ENCODE measurements at places on chromosomes 12 and 14.

DNA sequence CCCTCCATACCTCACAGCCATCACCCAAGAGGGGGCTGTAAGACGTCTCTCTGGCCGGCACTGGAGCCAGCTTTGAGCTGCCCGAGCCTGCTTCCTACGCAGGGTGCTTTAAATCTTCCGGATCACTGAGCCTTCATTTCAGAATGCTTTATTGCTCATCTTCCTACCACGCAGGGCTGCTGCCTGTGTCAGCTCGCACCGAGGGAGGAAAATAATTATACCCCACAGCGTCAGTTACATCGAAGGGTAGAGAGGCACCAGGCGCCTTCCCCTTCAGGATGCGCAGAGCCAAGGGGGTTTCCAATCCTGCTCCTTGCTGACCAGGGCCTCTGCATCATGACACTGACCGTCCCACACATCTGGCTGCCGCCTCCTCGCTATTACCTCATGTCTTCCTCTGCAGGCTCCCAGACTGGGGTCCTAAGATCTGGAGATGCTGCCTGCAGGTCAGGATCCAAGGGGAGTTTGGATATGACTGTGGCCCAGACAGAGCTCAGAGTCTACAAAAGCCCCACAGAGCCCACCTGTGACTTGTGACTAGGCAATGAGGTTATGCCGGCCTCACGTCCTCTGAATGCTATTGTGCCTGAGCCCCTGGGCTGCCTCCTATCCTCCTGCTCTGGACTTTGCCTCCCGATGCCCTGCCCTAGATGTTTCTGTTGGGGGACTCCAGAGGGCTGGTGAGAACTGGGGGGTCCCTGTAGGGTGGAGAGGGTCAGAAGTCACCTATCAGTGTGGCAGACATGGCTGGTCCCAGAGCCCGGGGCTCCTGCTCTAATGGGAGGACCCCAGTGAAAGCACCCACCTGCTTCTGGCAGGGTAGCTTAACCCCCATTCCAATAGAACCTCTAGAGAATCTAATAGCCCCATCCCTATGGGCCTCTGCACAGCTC is 220.3 kb upstream of the RTL1 start:
- DNase-seq: no peak

DNA sequence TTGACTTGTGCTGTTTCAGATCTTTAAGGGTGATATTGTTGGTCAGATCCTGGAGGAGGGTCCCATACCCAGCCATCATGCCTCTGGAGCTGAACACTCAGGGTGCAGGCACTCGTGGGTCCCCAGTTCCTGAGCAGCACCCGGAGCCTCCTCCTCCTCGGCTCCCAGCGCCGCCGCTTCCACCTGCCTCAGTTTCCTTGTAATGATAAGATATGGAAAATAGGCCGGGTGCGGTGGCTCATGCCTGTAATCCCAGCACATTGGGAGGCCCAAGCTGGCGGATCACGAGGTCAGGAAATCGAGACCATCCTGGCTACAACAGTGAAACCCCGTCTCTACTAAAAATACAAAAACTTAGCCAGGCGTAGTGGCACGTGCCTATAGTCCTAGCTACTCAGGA is 20.2 kb upstream of the AEBP2 start:
- DNase-seq: no peak

GRCh38 chr12:47894068-47894467 is 10.7 kb downstream of the VDR start:
- peak; percentile 24 for DNase-seq

DNA sequence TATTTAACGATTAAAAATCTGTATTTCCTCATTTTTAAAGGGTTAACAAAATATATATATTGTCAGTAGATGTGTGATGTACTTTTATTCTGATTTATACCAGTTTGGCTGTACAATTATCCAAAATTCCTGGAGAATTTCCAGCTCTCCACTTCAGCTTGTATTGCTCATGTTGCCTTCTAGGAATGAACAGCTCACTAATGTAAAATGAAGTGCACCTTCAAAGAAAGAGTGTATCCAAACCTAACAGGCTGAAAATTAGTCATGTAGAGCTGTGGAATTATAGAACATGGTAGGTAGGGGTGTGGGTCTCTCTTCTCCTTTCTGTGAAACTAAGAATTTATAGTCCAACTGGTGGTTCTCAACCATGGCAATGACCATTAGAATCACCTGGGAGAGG is 362.0 kb downstream of the ETNK1 start:
- DNase-seq: no peak

DNA sequence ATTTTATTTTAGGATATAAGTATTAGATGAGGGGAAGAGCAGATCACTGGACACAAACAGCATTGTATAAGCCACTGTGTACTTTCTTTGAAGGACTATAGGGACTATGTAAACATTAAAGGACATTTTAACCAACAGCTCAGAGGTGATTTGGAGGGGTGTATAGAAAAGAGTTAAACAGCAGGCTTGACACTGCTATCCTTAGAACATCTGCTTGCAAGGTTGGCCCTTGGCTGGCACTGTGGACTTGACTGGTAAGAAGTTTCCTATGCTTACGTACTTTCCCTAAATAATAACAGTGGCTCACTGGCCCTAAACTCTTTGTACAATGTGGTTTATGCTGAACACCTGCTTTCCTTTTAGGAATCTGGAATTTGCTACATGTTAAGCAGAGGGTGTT is 28.7 kb downstream of the ZFYVE26 start:
- no peak for DNase-seq

DNA sequence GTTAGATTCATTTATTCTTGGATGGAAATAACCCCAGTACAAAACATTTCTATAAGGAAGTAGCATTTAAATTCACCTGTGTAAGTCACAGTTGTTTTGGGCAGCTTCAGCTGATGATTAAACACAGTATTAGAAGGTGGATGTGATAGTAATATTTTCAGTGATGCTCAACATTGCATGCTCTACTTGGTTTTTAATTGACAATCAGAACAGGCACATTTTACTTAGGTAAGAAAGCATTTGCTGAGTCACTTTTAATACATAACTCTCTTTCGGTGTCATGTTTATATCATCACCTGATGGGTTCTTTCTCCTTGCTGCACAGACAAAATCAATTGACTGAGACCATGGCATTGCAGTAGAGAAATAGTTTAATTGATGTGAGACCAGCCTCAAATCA is 80.7 kb downstream of the CMAS start:
- DNase-seq: no peak

- DNase-seq: no peak
Measured at GRCh38 chr14:98928418-98928817, 343.6 kb downstream of the BCL11B start.

DNA sequence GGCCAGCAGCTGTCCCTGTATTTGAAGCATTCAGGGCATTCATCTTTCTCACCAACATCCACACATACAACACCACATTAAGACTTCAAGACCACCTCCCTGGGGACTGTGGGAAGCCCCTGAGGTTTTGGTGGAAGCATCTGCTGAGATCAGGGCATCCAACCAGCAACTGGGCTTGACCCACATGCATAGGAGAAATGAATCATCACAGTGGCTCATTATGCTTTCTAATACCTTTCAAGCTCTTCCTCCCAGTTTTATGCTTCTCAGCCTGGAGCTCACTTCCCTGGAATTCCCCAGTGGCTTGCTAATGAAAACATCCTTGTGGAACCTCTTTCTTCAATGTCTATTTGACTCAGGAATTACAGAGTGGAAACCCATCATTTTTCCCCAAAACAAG is 21.4 kb upstream of the CMKLR1 start:
- no peak for DNase-seq

- DNase-seq: no peak
Measured at GRCh38 chr12:981961-982360, 9.1 kb upstream of the ERC1 start.

DNA sequence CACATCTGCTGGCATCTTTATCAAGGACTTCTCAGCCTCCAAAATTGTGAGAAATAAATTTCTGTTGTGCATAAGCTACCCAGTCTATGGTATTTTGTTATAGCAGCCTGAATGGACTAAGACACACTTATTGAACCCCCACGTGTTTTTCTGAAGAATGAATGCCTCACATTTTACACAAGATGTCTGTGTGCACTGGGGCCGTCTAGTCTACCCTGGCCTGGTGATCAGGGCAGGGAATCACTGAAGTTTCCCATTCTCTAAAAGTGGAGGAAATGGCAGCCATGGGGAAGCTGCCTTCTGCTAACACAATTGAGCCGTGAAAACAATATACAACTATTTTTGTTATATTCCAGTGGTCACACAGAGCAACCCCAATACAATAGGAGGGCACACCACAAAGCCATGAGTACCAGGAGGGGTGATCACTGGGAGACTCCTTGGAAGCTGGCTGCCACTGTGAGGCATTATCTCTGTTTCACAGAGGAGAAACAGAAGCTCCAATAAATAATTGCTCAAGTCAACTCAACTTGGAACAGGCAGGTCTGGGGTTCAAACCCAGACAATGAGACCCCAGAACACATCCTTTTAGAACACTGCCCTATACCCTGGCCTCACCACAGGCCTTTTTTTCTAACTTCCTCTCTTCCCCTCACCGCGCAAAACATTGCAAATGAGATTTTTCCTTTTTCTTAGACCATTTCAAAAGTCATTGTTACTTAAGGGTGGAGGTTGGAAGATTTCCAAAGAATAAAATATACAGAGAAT is 18.3 kb upstream of the LTA4H start:
- DNase-seq: no peak

DNA sequence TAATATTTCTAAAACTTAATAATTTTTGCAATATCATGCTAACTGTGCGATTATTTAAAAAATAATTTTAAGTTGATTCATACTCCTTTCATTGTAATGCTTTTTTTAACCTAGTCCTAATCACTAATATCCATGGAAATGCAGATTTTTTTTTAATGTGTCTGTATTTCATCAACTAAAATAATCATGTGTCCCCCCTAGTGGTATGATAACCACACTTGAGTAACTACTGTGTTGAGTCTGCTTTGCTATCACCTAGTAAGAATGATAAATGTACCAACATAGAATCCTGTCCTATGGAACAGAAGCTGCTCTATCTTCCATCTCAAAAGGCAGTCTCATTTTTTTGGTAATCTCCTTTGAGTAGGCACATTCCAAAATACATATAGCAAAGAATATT is 19.1 kb upstream of the SYNE2 start:
- DNase-seq: no peak

- DNase-seq: no peak
Measured at GRCh38 chr12:45557016-45557415, 172.5 kb upstream of the ARID2 start.
